Calu3 (cell line): ENCODE measurements at places on chromosomes 7 and 10. TPM values are rescaled to one million over a fixed set of nuclear protein-coding genes. Genes with fewer than 3 reads are reported as not detected.

DNA sequence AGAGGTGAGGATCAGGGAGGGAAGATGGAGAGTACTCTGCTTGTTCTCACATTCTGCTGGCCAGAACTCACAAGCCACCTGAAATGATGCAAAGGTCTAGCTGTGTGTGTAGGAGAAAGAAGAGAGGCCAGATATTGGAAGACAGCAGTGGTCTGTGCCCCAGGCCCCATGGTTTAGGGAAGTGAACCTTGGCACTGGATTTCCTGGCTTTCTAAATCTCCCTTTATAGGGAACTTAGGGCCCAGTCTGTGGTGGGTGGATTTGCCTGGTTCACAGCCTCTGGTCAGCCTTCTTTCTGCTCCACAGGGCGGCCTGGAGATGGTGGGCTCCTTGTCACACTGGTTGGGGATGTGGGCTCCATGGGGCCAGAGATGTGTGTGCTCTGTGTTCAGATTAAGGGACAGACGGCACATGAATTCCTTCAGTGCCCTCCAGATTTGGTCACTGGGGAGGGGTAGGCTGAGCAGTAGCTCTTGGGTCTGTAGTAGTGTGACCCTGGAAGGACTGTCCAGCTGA lies 9.5 kb upstream of the SH2D4B start:
- peaks cover 12% of the 10 kb centered on the region for H3K36me3 ChIP-seq
- no peak overlapping the region for H3K4me3 ChIP-seq
- H3K27me3 ChIP-seq = no peaks in the 10 kb centered on the region
- DNase-seq = no peak
- no peaks in the 10 kb centered on the region for H3K4me1 ChIP-seq
- H3K27ac ChIP-seq = peak overlapping the region; percentile 21

CTBP2 gene
- total RNA-seq = 71.9 and 78.7 TPM in 2 replicates

DNA sequence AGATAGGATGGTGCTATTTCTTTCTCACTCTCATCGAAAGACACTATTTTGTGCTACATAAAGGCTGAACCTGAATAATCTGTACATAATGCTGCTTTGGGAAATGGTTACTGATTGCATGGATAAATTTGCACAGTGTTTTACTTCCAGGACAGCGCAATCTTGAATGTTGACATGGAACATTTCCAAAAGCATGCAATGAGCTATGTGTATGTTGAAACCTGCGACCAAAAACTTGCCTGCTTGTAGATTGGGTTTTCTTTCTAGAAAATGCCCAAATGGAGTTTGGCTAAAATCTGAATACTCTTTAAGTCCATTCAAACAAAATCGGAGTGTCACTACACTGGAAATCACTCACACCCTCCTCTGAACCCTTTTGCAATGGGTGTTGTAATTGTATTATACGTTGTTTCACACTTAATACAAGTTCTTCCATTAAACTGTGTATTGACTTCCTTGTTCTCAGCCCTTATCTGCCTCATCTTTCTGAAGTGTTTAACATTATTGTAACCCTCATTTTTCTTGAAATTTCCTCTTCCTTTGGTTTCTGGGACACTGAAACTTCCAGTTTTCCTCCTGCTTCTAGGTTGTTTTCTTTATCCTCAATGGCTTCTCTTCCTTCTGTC lies 73.7 kb upstream of the CAPZA2 start:
- DNase-seq = no peak
- no peak overlapping the region for H3K4me3 ChIP-seq
- no peaks in the 10 kb centered on the region for H3K27me3 ChIP-seq
- peaks cover 23% of the 10 kb centered on the region for H3K36me3 ChIP-seq

DNA sequence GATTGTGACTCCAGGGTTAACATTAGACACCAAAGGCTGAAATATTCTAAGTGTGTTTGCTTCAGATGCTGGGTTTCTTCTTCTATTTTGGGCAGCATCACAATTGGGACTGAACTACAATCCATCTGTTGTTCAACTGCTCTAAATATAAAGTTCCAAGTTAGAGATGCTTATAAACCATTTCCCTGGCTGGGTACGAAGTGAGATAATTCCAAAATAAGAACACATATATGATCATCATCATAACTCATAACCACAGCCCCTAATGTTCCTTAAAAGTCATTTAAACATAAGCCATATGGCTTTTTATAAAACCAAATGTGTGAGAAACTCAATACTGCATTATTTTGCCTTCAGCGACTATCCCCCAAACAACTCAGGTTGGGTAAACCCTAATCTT lies 28.8 kb downstream of the DNA2 start:
- no peak overlapping the region for H3K4me3 ChIP-seq
- peaks cover 42% of the 10 kb centered on the region for H3K36me3 ChIP-seq
- no peak for DNase-seq
- H3K27ac ChIP-seq = no peak overlapping the region
- no peaks in the 10 kb centered on the region for H3K27me3 ChIP-seq
- H3K4me1 ChIP-seq = peaks cover 8% of the 10 kb centered on the region

GRCh38 chr10:110524179-110524858 lies 26.6 kb downstream of the DUSP5 start:
- H3K4me1 ChIP-seq = peaks cover 42% of the 10 kb centered on the region
- DNase-seq = no peak
- peaks cover 38% of the 10 kb centered on the region for H3K36me3 ChIP-seq
- no peak overlapping the region for H3K27ac ChIP-seq
- no peaks in the 10 kb centered on the region for H3K27me3 ChIP-seq
- H3K4me3 ChIP-seq = no peak overlapping the region
